ENCODE measurements at places on chromosomes 11 and 22.

GRCh38 chr11:706439-706956, 467 bp downstream of the EPS8L2 start:
- peak; percentile 41 for DNase-seq

DNA sequence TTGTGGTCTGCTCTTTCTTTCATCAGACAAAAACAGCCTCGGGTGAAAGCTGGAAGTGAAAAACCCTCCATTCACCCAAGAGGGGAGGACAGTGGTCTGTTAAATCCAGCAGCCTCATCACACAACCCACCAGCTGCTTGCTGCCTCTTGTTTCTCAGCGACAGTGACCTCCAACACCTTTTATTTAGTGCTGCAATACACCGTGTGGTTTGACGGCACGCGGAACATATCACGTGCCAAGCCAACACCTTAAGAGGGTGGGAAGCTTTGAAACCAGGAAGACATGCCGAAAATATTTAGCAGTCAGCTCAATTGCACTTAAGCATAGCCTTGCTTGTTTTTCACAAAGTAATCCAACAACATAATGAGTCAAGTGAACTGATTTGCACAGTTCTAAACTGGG, 39.8 kb upstream of the POGLUT3 start:
- no peak for DNase-seq

DNA sequence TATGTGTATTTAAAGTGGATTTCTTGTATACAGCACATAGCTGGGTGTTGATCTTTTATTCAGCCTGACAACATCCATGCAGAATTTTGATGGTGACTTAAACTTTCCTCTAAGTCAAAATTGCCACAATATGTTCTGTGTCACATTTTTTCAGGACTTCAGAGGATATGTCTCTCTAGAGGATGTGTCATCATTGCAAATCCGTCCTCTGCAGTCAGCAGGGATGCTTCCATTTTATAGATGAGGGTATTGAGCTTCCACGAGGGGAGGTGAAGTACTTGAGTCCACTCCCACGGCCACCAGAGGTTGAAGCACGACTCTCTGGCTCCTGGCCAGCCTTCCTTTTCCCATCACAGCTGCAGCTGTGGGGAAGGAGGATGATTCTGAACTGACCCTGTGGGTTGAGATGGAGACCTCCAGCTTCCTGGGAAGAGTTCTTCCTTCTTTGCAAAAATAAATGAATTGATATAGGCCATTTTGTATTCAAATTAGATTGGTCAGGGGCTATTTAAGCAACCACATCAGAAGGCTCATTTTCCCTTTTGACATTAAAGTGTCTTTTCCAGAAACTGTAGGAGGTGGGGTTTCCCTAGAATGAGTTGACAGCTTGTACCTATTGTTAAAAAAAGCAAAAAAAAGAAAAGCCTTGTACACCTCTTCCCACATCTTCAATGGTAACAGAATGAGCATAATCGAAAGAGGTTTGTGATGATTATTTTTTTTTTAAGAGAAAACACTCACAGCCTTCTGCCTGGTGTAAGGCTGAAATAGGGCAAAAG, 55.2 kb upstream of the MYEOV start:
- DNase-seq = no peak

- DNase-seq = no peak
These were observed 16.9 kb upstream of the C22orf42 start for GRCh38 chr22:32175683-32176644.

GRCh38 chr11:70733327-70734325, 335.3 kb downstream of the CTTN start:
- no peak for DNase-seq

DNA sequence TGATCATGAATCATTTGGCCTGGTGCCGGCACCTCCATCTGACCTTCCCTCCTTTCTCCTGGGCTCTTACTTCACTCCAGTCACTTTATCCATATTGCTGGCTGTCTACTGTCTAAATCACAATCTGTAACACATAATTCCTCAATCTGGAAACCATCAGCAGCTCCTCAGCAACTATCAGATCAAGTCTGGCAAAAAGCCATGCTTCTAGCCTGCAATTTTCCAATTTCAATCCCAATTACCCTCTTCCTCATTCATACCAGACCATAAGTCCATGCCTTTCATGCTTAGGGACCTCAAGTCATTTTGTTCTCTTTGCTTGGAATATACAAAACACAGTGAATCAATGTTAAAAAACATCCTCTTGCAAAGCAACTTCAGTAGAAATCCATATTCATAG, 882.8 kb upstream of the ANO3 start:
- no peak for DNase-seq

DNA sequence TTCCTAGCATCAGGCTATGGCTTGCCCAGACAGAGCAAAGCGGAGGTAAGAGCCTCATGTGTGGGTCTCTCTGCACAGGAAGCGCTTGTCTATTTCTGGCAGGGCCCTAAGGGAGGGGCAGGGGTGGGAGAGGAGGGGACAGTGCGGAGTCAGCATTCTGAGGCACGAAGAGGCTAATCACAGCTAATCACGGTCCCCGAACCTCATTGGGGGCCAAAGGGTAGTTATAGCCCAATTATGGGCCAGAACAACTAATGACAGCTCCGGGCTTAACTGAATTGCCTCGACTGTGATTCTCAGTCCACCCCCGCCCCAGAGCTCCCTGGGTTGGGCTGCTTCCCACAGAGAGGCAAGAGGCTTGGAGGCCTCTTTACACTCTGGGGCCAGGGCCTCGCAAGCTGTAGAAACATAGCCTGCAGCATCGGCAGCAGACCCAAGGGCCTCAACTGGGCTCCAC, 72.7 kb upstream of the PRDM11 start:
- DNase-seq = no peak

- DNase-seq = no peak
These were observed 25.7 kb upstream of the TMPRSS4 start for GRCh38 chr11:118051136-118051610.

DNA sequence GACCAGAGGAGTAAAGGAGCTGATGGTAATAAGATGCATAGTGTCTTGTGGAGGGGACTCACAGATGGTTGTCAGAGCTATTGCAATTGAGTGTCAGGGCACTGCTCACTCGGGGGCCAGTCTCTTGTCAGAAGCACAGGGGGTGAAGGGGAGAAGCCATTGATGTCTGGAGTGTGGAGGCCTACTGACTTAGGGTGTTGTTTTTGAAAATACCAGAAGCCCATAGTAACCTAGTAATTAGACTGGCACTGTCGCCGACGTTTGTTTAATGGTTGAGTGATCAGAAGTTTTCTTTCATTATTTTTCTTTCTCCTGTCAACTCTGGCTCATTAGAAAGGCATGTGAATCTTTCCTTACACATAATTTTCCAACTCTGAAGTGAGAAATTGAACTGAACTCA, 151.6 kb upstream of the TENM4 start:
- no peak for DNase-seq

DNA sequence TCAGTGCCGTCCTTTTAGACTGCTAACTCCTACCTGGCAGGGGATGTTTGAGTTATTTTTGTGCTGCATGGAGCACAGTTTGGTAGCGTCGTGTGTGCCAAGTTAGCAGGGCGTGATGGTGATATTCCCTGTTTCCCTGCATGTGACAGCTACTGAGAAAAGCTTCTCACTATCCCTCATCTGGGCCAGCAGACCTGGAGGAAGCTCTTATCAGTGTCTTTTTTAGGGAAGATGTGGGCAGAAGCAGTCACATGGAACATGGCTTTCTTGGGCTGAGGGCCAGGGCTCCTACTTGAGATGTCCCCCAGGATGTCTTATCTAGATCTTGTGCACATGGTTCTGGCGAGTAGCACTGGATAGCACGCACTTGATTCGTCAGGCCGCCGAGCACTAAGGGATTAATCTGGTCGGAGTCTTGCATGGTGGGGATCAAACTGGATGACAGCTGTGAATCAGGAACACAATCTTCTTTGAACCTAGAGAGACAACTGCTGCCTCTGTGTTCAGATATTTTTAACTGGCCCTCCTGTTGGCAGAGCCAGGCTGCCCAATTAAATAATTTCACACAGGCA, 33.8 kb downstream of the TECTA start:
- no peak for DNase-seq

GRCh38 chr11:13567551-13567950, 71.8 kb upstream of the PTH start:
- no peak for DNase-seq

DNA sequence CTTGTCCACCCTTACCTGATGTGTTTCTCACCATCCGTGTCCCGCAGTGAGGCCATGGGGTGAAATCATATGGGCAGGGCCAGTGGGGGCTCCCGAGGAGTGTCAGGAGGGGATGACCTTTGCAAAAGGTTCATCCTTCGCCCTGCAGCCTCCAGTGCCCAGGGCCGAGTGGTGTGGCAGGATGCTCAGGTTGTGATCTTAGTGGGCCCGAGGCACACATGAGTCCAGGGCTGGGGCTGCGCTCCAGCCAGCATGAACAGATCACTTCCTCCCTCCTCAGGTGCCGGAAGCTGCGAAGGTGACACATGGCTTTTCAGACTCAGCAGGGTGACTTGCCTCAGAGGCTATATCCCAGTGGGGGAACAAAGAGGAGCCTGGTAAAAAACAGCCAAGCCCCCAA, 2.8 kb upstream of the FKBP2 start:
- no peak for DNase-seq

DNA sequence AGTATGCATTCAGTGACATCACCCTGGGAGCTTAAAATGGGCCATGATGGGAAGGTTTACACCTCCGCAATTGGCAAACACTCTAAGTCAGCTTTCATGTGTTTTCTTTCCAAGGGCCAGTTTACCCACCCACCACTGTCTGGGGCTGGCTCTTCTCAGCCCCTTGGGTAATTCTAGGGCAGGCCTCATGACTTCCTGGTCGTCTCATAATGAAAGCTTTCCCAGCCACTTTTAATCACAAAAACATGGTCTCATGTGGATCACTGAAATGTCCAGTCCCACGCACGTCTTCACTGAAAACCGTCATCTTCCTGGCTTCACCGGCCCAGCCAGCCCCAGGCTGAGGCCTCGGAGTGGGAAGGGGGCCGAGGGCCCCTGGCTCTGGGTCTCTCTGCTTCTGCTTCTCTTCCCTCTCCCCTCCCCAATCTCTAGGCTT, 58.5 kb upstream of the ANO1 start:
- no peak for DNase-seq

DNA sequence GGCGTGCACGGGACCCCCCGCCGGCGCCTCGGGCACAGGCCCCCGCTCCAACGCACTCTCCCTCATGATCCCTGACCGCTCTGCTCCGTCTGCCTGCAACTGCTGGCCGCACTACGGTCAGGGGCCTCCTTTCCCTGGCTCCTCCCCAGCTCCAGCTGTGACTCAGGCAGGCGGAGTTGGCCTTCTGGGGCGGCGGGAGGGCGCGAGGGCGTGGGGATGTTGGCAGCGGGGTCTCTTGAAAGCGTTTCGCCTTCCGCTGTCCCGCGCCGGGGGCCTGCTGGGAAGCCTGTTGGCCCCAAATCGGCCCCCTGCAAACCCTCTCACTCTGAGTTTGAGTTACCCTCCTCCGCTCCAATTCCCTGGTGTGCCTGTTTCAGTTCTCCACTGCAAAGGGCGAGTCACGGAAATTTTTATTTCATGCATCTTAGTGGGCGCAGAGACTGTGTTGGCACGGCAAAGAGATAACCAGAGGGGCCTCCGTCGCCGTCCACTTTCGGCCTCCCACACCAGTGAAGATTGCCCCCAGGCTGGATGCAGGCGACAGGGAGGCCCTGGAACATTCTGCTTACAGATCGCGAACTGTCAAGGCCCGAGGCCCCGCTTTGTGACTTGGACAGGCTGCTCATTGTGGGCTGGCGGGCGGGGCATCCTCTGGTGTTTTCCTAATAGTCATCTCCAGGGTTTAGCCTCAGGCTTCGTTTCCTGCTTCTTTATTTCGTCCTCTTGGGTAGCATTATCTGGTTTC, at the start of gene CAVIN3:
Gene CAVIN3, minus strand, starts transcription at position 91 of the 745 bp plus-strand sequence. Its CDS starts 25 bp downstream, at position 66.
- DNase-seq = peak; percentile 50

DNA sequence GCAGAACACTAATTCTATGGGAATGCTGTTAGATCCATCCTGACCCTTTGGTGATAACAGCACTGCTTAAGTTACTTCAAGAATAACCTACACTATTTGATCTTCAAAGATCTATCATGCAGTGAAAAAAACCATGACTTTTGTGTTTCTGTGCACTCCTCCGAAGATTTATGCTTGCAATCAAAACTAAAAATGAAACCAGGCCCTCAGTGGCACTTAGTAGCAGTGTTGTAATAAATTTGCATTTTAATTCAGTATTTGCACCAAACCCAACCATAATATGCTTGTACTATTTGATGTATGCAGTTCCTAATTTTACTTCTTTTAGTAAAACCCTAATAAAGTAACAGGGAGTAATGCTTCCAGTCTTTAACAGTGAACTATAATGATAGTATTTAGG, 130.7 kb downstream of the SOX6 start:
- no peak for DNase-seq

DNA sequence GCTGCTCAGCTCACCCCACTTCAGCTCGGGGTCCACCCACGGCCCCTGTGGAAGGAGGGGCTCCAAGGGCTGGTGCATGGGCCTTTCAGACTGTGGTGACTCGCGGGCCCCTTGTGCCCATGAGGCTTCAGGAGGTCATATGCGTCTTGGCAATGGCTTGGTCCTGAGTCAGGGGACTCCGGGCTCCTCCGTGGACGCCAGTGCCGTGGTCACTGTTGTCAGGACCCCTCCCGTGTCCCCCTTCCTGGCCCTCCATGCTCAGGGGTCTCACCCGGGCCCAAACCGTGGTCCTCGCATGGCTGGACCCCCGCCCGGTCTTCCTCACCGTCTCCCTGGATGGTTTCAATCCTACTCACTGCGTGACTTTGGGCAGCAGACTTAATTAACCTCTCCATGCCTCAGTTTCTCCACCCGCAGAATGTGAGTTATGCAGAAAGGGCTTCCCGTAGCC, 436.4 kb downstream of the TBC1D22A start:
- DNase-seq = no peak

GRCh38 chr22:29201782-29202181, 3.9 kb upstream of the EMID1 start:
- no peak for DNase-seq

DNA sequence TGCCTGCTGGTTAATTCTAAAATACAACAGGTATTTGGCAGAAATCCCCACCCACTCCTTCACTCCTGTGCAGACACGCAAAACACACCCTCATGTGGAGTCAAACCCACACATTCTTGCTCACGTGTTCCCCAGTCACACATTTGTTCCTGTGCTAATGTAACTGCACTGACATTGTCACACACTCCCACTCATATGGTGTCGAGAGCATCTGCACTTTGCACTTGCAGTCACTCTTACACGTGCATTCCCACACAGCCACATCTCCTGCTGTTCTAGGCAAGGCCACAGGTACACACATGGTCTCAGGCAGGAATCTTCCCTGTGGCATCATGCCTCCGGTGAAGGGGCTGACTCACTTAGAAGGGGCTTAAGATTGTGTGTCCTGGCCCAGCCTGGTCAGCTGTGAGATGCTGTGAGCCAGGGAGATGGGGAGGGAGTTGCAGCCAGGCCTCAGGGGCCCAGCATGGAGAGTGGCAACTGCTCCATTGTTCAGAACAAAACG, 395.0 kb downstream of the TENM4 start:
- no peak for DNase-seq

DNA sequence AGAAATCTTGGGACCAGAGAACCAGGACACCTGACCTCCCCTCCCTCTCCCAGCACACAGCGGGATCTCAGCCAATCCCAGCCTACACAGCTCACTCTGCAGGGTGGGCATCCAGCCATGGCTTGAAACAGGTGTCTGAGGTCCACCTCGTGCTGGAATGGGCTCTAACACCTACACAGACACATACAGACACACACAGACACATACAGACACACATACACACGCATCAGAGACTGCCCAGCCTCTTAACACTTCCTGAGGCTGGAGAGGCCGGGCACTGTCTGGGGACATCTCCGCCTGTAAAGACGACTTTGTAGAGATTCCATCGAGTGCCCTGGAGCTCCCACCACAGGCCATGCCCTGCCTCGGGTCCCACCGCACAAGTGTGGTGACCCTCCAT, 36.7 kb downstream of the CAPN1 start:
- DNase-seq = no peak

GRCh38 chr11:66863428-66864125, 6.7 kb downstream of the LRFN4 start:
- no peak for DNase-seq
